Stimulated activated CD8-positive, alpha-beta memory T cell treated with anti-CD3 and anti-CD28 coated beads, Interleukin-7, amount 100 ng/mL, for 1 hour (primary cell): ENCODE measurements at places on chromosomes 2 and 18.

DNA sequence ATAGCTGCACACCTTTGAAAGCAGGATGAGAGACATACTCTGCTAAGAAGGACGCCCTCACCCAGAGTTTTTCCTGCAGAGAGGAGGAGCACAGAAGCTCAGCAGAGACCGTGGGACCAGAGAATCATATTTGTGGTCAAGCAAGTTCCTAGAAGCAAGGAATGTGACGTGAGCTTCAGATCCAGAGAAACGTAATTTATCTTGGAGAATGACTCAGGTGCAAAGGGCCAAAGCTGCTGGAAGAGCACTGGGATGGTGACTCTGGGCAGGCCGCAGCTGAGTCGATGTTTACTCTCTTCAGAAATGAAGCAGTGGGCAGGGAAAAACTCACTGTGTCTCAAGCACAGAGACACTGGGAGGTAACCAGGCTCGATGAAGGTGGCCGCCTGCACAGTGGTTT lies 50.1 kb upstream of the IGFBP2 start:
- DNase-seq = no peak

- DNase-seq = no peak
Measured at GRCh38 chr2:357811-358210, 69.9 kb upstream of the ALKAL2 start.

DNA sequence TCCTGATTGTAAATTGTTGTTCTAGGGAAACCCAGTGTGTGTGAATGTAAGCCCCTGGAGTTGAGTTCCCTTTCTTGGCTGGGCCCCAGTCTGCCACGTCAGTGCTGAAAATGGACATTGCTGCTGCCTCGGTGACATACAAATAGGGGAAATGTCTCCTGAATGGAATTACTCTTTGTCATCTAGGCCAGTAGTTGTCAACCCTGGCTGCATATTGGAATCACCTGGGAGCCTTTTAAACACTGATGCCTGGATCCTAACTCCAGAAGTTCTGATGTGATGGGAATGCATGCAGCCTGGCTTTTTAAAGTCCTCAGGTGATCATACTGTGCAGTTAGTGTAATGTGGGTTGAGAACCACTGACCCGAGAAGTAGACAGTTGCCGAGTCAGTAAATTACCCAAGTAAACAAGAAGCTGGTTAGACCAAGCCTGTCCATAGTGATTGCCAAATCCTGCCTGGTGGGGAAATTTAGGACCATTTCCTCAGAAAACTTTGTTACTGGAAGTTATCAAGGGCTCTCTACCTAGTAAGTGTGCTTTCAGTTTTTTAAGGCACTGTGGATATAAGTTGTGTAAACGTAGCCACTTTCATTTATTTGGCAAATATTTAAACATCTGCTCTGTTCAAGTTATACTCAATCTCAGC lies 27.6 kb upstream of the IL1R1 start:
- no peak for DNase-seq

DNA sequence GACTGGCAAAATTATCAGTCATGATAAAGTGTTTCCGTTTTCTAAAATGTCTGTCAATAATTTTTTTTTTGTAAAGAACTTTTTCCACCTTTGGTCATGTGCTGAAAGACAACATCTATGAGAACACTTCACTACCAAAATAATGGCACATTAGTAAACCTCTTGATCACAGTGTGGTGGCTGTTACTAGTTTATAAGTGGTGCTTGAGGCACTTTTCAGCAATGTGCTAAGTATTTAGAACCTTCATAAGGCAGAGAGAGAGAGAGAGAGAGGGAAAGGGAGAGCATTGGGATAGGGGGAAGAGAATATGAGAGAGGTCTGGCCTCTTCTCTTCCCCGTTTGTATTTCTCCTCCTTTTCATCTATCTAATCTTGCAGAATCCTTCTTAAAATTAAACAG lies 1.1 kb upstream of the NYAP2 start:
- DNase-seq = no peak

DNA sequence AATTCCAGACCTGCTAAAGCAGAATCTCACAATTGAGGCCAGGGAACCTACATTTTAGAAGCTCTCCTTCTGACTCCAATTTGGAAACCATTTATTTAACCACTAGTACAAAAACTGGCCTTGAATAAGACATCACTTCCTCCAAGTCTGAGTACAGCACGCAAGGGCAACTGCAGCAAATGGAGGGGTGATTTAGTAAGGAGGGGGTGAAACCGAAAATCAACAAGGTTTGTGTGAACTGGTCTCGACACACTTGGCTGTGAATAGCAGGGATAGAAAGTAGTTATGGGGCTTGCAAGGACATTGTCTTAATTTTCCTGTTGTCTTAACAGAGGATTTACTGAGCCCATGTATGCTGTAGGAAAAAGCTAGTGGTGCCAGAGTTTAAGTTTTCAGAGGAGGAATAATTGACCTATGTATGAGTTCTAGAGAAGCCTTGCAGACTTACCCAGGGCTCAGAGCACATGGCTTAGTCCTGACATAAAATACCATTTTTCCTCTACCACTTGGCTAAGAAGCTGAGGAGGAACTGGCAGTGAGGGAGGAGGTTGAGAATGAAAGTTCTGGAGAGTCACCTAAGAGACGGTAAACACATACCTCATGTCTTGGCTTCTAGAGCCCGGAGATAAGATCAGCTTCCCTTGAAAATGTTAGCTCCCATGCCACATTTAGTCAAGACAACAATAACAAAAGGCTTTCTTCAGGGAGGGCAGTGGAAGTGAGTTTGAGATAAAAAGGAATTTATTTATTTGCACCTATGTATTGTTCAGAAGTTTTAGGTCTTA lies 114.8 kb downstream of the SMAD2 start:
- no peak for DNase-seq

GRCh38 chr2:105573910-105574655 lies 170.6 kb upstream of the NCK2 start:
- no peak for DNase-seq

GRCh38 chr2:12661489-12661888 lies 55.2 kb upstream of the TRIB2 start:
- no peak for DNase-seq

DNA sequence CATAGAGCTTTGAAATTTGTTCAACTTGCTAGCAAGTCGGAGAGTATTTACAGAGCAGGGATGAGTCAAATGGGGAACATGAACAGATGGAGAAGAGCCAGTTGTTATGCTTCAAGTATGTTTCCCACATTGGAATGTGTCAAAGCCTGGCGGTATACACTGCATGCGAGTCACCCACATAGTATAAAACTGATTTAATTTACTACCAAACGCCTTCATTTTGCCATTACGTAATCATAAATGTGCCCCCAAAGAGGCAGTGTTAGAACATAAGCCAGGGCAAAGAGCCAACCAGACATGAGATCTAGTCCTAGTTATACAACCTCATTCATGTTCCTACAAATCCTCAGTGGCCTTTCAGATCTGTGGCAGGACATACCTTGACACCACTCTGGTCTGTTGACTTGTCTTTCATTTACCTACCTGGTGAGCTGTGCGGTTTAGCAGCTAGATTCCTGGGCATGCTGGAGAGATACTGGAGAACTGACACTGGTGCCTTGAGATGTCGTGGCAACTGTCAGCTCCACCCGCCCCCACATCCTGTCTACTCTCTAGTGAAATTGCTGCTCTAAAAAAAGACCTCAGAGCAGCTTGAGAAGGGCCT lies 21.7 kb upstream of the NRP2 start:
- DNase-seq = no peak
